ENCODE measurements at places on chromosomes 6 and 20. TPM values are rescaled to one million over a fixed set of nuclear protein-coding genes. Genes with fewer than 3 reads are reported as not detected.

MROH8 gene
- total RNA-seq: 3.6 TPM

- H3K4me1 ChIP-seq: no peaks in the 10 kb centered on the region
- no peak overlapping the region for H3K4me3 ChIP-seq
- no peaks in the 10 kb centered on the region for H3K27me3 ChIP-seq
- H3K36me3 ChIP-seq: no peaks in the 10 kb centered on the region
- DNase-seq: no peak
Observed at GRCh38 chr20:6525447-6526303, 241.8 kb upstream of the BMP2 start.

GRCh38 chr6:84775751-84776150 is 11.4 kb upstream of the TBX18 start:
- no peak for DNase-seq
- H3K4me1 ChIP-seq: peaks cover 19% of the 10 kb centered on the region
- no peak overlapping the region for H3K27ac ChIP-seq
- peaks cover 97% of the 10 kb centered on the region for H3K27me3 ChIP-seq
- no peak overlapping the region for H3K4me3 ChIP-seq
- H3K36me3 ChIP-seq: no peaks in the 10 kb centered on the region

DNA sequence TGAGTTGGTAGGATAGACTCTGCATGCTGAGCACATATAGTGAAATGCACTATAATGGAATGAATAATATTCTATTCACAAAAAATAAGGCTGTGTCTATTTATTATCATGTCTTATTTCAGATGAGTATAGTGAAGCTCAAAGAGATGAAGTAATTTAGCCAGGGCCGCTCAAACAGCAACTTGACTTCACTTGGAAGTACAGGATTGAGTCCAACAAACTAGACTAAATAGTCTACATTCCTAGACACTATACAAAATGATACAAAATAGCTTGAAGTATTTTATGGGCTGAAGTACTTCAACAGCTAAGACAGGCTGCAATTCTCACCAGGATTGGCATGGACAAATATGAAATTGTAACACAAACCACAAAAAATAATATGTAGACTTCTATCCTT is 144.5 kb upstream of the DST start:
- H3K27me3 ChIP-seq: no peaks in the 10 kb centered on the region
- no peak overlapping the region for H3K4me3 ChIP-seq
- DNase-seq: no peak
- H3K36me3 ChIP-seq: peaks cover 8% of the 10 kb centered on the region
- peaks cover 47% of the 10 kb centered on the region for H3K4me1 ChIP-seq

DNA sequence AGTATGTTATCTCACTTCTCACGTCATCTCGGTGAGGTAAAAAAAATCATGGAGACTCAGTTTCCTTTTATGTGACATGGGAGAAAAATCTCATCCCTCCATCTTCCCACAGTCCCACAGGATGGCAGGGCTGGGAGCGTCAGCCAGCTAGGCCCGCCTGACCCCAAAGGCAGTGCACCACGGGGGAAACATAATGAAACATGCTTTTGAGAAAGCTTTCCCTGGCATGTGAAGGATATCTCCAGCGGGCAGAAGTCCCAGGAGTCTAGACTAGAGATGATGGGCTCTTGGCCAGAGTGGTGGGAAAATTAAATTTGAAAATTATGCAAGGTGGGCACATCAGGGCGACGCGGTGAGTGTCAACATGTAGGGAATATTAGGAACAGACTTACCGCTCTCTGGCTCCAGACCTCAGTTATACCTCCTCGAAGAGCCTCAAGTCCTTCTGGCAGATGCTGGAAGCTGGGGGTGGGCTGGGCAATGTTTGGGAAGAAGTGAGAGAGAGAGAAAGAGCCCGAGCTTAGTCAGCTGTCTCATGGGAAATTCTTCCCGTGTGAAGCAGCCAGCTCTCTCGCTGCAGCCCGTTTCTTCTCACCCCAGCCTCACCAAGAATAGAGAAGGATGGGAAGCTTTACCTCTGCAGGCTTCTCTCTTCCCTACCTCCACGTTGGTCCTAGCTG is 52.3 kb downstream of the MOCS1 start:
- no peak for DNase-seq
- peak overlapping the region; percentile 66 for H3K27ac ChIP-seq
- peaks cover 32% of the 10 kb centered on the region for H3K4me1 ChIP-seq
- peaks cover 12% of the 10 kb centered on the region for H3K36me3 ChIP-seq
- no peak overlapping the region for H3K4me3 ChIP-seq
- no peaks in the 10 kb centered on the region for H3K27me3 ChIP-seq

GRCh38 chr6:95279616-95280015 is 297.7 kb upstream of the MANEA start:
- no peaks in the 10 kb centered on the region for H3K4me1 ChIP-seq
- no peaks in the 10 kb centered on the region for H3K27me3 ChIP-seq
- DNase-seq: no peak
- H3K36me3 ChIP-seq: no peaks in the 10 kb centered on the region
- H3K27ac ChIP-seq: no peak overlapping the region

CD24 gene
- 0.71 TPM for total RNA-seq

- peaks cover 18% of the 10 kb centered on the region for H3K36me3 ChIP-seq
- H3K4me1 ChIP-seq: peaks cover 52% of the 10 kb centered on the region
- H3K27me3 ChIP-seq: no peaks in the 10 kb centered on the region
- no peak for DNase-seq
Observed at GRCh38 chr6:15493437-15494168, 169.2 kb downstream of the DTNBP1 start.

GRCh38 chr6:150491131-150491810 is 108.4 kb upstream of the PLEKHG1 start:
- no peak overlapping the region for H3K4me3 ChIP-seq
- H3K27me3 ChIP-seq: no peaks in the 10 kb centered on the region
- H3K4me1 ChIP-seq: peaks cover 24% of the 10 kb centered on the region
- no peaks in the 10 kb centered on the region for H3K36me3 ChIP-seq
- H3K27ac ChIP-seq: no peak overlapping the region

DNA sequence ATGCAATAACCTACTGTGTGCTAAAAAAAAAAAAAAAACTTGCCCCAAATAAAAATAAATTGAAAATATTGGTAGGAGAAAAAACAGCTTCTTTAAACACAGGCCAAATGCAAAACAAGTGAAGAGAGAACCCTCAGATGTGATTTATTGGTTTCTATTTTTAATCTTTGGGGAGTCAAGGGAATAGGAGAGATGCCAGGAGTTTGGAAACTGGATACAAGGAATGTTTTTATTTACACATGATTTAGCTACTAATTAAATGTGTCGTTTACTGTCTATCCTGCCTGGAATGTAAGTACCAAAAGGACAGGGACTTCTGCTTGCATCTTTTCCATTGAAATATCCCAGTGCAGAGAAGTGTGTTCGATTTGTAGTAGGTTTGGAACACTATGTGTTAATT is 810.7 kb downstream of the MAFB start:
- no peak for DNase-seq
- peaks cover 4% of the 10 kb centered on the region for H3K27me3 ChIP-seq
- no peak overlapping the region for H3K27ac ChIP-seq
- H3K36me3 ChIP-seq: no peaks in the 10 kb centered on the region

LST1 gene
- total RNA-seq: 6.5 TPM

- H3K4me1 ChIP-seq: peaks cover 13% of the 10 kb centered on the region
- H3K36me3 ChIP-seq: no peaks in the 10 kb centered on the region
- H3K27me3 ChIP-seq: peaks cover 100% of the 10 kb centered on the region
- no peak overlapping the region for H3K4me3 ChIP-seq
- DNase-seq: no peak
Observed at GRCh38 chr20:22568872-22569344, 15.5 kb downstream of the FOXA2 start.

KIF25 gene
- total RNA-seq: 0.22 TPM

DNA sequence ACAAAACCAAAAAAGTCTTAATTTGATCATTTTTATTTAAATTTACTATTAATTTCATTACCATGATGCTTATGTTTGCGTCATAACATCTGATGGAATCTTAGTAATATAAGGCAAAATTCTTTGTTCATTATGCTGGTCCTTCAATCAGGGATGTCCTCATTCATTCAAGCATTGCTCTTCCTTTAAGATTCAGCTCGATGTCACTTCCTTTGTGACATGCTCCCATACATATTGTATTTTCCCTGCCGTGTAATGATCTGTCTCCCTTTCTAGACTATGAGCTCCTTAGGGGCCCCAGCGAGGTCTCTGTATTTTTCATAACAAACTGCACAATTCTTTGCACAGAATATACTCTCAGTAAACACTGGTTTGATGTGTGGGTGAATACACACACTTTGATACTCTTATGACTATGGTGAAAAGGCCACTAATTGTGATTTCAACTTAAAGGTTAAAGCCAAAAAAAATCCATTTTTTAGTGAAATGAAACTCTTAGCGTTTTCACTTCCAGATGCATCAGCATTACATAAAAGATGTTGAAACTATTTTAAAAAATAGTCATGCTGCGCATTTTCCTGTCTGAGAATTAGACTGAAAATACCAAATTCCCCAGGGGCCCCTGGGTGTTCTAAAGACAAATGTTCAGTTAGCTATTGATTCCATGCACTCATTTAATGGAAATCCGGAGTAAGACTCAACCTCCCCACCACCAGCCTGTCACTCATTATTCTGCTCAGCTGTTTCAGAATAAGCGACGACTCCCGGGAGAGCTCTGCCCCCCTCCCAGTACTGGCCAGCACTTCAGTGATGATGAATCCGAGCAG is 169.7 kb downstream of the ATXN1 start:
- no peaks in the 10 kb centered on the region for H3K27me3 ChIP-seq
- no peaks in the 10 kb centered on the region for H3K36me3 ChIP-seq
- H3K27ac ChIP-seq: no peak overlapping the region
- H3K4me3 ChIP-seq: no peak overlapping the region
- no peaks in the 10 kb centered on the region for H3K4me1 ChIP-seq

LY6G6F gene
- not detected for total RNA-seq

KCNK5 gene
- 0.47 TPM for total RNA-seq

TENT5A gene
- total RNA-seq: 44.4 TPM

GRCh38 chr20:38135651-38136420 is 29.2 kb downstream of the TGM2 start:
- no peaks in the 10 kb centered on the region for H3K27me3 ChIP-seq
- peaks cover 87% of the 10 kb centered on the region for H3K36me3 ChIP-seq
- DNase-seq: no peak
- peak overlapping the region; percentile 79 for H3K27ac ChIP-seq
- H3K4me1 ChIP-seq: peaks cover 75% of the 10 kb centered on the region

GRCh38 chr6:34912715-34913464 is 23.8 kb downstream of the ANKS1A start:
- no peak overlapping the region for H3K27ac ChIP-seq
- peaks cover 71% of the 10 kb centered on the region for H3K4me1 ChIP-seq
- DNase-seq: no peak
- no peaks in the 10 kb centered on the region for H3K36me3 ChIP-seq
- H3K4me3 ChIP-seq: no peak overlapping the region

NHLRC1 gene
- 1.1 TPM for total RNA-seq

Measured in left ventricle myocardium inferior (tissue), 1 donor.